ENCODE measurements at places on chromosomes 4 and X.

- no peak for DNase-seq
Measured at GRCh38 chr4:48636911-48637310, 143.2 kb downstream of the FRYL start.

GRCh38 chr4:47692691-47693090 lies 145.2 kb downstream of the CORIN start:
- DNase-seq: no peak

- DNase-seq: no peak
Measured at GRCh38 chrX:64389489-64389888, 5.8 kb downstream of the MTMR8 start.

- peak; percentile 72 for DNase-seq
Measured at GRCh38 chr4:90842960-90843359, 715.8 kb downstream of the CCSER1 start.

GRCh38 chr4:124958847-124959246 lies 246.3 kb upstream of the ANKRD50 start:
- peak; percentile 20 for DNase-seq

DNA sequence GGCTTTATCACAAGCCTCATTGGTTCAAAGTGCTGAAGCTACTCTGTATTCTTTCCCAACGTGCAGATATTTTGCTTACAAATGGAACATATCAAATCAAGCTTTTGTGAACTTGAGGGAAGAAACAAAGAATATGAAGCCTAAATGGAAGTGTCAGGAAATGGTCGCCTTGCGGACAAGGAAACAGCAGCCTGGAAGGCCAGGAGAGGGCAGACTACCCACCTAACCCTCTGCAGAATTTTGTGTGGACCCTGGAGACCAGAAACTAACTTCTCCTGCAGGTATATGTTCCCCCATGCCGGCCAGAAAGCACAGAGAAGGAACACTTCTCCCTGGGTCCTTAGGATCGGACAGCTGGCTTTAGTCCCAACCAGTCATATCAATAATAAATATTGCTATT lies 1425.8 kb downstream of the PCDH7 start:
- no peak for DNase-seq
